SJSA1 (cell line): ENCODE measurements at places on chromosomes 6 and 20.
A peak's percentile ranks its signal among the peaks of the same experiment; 100 is the strongest.

GRCh38 chr6:97850458-97851212, 567.6 kb upstream of the MMS22L start:
- no peak for DNase-seq

GRCh38 chr6:138339024-138339423, 38.7 kb upstream of the SMIM28 start:
- no peak for DNase-seq

DNA sequence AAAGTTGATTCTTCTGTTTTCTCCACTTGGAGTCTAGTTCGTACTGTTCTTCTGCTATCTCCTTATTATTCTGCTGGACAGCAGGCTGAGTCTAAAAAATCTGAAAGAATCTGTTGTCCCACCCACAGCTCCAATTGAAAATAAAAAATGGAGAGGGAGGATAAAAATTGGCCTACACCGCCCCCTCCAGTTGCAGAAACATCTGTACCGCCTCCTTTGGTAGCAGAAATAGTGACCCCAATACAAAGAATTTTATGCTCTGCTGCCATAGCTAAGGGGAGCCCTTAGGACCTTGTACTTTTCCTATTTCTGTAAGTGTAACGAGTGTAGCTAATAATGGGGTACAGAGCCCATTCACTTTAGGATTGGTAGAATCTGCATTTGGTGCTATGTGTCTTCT, 4.9 kb upstream of the FKBP1A start:
- DNase-seq = no peak

DNA sequence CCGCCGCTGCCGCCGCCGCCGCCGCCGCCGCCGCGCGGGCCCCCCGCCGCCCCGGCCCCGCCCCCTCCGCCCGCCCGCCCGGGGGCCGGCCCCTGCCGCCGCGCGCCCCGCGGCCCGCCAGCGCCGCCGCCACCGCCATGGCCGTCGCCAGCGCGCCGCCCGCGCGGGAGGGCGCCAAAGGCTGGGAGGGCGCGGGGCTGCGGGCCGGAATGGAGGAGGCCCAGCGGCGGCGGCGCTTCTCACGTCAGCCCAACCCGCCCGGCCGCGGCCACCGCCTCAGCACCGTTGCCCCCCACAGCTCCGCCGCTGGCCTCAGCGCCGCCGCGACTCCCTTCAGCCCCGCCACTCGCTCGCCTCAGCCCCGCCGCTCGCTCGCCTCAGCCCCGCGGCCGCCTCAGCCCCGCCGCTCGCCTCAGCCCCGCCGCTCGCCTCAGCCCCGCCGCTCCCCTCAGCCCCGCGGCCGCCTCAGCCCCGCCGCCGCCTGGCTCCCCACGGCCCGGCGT, 258 bp downstream of the PHF10 start:
- peak; percentile 9 for DNase-seq

DNA sequence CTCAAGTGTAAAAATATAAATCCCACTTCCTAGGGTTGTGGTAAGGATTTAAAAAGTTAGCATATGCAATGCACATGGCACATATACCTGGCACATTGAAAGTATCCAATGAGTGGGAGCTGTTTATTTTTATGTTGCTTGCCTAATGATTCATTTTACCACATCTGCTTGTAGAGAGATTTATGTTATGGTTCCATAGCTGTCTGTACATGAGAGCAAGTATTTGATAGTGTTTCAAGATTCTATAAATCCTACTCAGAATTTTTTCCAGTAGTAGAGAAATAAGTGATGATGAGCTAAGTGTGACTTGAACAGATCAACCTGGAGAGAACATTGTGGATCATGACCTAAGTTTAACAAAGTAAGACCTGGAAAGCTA, 125.3 kb upstream of the SPTLC3 start:
- DNase-seq = no peak

- no peak for DNase-seq
Measured at GRCh38 chr6:121236984-121237383, 97.3 kb downstream of the TBC1D32 start.

DNA sequence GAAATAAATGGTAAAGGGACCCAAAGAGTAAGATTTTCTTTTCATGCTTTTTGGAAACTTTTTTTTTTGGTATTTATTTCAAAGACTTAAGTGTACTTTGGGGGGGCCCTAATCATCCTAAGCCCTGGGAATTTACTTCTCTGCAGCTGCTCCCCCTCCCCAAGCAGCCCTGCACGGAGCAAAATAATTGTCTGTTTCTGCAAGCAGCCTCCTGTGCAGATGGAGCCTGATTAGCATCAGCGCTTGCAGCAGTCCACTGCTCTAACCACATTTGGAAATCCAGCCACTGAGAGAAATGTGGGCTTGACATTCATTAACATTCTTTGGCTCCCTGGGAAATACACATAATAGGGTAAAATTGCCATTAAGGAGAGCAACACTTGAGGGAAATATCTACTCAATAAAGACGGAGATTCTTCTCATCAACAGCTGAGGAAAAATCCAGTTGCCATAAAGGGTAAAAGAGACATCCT, 309.2 kb upstream of the MAP3K7 start:
- no peak for DNase-seq

- no peak for DNase-seq
Measured at GRCh38 chr6:85670573-85670972, 27.9 kb upstream of the SYNCRIP start.
